Posterior vena cava (tissue), 2 donors: ENCODE measurements at places on chromosomes 1 and 21.

DNA sequence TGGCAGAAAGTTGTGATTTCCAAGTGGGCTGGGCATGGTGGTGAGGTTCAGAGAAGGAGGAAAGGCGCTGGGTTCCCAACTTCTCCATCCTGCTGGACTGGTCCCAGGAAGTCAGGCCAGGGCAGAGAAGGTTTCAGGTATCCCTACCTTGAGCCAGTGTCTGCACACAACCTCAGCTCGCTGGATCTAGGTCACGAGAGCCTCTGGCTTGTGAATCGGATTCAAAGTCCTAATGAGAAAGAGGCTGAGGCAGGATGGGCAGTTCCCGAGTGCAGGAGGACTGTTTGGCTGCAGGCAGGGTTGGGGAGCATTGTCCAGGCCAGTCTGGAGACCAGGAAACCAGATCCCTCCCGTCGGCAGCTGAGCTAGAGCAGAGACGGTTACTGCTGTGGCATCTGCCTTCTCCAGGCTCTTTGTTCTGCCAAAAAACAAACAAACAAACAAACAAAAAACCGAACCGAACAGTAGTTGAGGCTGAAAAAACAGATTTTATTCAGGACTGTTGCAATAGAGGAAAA lies 19.5 kb upstream of the IGSF21 start:
- no peak for DNase-seq

DNA sequence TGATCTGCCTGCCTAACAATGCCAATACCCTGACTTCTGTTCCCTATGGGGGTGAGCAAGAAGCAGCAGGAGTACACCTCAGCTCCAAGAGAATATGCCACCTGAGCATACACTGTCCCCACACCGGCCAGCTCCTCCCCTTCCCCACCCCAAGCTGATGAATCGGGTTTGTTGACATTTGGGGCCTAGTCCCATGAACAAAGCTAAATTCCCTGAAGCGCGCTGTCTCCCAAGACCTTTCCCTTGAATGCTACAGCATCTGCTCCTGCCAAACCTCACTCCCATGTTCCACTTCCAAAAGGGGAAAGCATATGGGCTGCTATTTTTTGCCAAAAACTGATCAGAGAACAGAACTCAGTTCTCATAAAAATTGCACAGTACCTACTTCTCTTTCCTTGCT lies 220.4 kb upstream of the CAMK1G start:
- DNase-seq, result no peak

GRCh38 chr1:75053207-75053606 lies 81.0 kb upstream of the LHX8 start:
- DNase-seq, result no peak

- DNase-seq, result peak; percentile 99
These were observed 10.8 kb upstream of the FAAP20 start for GRCh38 chr1:2205191-2205952.

- no peak for DNase-seq
These were observed 45.1 kb downstream of the MAP3K7CL start for GRCh38 chr21:29175408-29176134.

- no peak for DNase-seq
These were observed 96.9 kb downstream of the COP1 start for GRCh38 chr1:176110203-176110602.

GRCh38 chr1:211355873-211356272 lies 29.2 kb downstream of the TRAF5 start:
- no peak for DNase-seq

DNA sequence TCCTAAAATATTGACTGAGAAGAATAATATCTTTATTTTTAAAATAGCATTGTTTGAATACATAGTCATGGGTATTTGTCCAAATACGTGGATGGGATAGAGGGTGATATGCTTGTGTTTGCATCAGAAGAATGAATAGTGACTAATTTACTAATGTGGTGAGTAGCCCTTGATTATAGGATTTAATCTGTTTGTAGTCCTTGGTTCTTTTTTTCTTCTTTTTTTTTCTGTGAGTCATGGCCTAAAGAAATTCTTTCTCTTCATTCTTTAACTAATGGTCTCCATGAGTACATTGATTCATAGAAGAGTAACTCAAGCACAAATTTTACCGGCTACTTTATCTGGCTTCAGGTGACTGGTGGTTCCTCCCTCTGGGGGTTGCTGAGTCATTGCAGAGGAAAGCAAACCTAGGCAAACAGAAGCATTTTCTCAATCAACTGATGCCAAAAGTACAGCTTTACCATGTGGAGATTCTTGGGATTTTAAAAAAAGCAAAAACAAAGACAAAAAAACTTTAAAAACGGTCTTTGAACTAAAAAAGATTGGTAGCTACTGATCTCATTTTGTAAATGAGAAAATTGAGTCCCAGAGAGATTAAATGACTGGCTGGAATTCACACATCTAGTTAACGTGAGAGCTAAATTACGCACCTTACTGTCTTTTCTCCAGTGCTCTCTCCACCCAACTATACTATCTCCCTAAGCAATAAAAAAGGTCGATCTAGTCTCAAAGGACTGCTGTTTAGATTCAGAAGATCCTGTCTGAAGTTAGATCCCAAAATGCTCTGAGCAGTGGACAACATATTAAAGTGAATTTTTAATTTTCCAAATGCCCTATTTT lies 40.5 kb downstream of the AK5 start:
- no peak for DNase-seq

- DNase-seq, result peak; percentile 86
These were observed 43.4 kb upstream of the PIGV start for GRCh38 chr1:26744075-26744959.

GRCh38 chr1:224799083-224799482 lies 130.4 kb upstream of the DNAH14 start:
- no peak for DNase-seq

GRCh38 chr1:202638019-202638700 lies 72.1 kb downstream of the SYT2 start:
- DNase-seq, result no peak

DNA sequence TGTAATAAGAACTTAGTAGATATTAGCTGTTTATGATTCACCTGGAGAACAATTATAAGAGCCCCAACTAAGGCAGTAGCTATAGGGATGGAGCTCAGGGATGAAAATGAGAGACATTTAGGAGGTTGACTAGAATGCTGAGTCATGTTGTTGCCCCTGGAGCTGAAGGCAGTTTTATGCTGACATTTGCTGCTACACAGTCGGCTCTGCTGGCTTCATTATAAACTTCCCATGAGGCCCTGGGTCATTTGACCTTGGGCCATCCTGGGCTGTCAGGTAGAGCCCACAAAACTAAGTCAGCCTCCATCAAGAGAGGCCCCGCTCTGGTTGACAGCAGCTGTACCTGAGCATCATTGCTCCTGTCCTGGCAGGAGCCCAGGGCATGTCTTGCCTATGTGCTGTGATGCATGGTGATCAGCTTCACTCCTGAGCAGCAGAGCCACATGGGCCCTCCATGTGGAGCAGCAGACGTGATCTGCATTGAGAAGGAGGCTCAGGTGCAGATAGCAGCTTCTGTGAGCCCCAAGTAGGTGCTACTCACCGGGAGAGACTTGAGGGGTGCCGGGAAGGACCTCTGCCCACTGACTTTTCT lies 112.4 kb downstream of the TBX19 start:
- no peak for DNase-seq

DNA sequence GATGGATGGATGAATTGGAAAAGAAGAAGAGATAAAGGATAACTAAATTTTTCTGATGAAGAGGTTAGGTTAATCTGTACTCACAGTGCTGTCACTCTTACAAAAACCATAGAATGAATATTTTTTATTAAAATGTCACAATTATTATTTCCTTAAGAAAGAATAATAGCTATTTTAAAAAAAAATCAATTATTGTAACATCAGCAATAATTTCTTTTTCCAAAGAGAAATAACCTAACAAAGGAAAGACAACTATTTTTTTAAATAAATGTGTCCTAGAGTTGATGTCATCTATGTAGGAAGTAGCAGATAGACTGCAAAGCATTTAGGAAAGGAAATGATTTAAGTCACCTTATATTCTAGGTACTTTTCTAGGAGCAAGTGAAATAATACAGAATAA lies 33.6 kb upstream of the PLPPR4 start:
- no peak for DNase-seq

GRCh38 chr1:184156521-184157393 lies 105.2 kb downstream of the TSEN15 start:
- DNase-seq, result no peak

DNA sequence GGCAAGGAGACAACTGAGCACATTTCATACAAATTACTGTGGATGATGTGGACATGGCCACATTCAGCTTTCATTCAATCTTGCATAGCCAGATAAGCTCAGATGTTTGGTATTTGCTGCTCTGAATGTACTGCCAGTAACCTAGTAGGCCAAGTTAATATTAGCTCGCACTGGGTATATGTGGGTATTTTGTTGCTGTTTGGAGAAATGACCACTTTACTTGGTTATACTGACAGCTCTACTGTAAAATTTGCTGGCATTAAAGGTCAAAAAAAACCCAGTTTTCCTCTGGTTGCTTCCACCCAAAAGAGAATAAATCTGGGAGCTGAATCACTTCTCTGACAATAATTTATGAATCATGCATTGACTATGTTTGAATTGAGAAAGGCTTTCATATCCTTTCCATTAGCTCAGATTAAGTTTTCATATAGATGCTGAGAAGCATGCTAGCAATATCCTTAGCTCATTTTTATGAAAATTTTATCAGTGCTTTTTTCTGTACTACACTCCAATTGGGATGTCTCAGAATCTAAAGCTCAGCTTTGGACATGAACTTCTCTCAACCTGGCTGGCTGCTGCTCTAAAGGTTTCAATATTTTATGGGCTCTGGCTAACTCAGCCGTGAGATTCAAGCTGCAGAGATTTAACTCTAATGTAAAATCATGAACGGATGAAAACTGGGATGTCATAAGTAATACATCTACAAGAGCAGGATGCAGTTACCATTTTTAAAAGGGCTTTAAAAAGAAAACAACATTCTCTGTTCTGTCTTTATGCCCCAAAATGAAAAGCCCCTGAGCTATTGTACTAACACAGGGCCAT lies 330.0 kb downstream of the BARHL2 start:
- no peak for DNase-seq

GRCh38 chr1:224874775-224875174 lies 54.7 kb upstream of the DNAH14 start:
- DNase-seq, result no peak

- no peak for DNase-seq
These were observed 628.1 kb downstream of the PLPP3 start for GRCh38 chr1:55951291-55951690.

- DNase-seq, result no peak
These were observed 32.3 kb upstream of the RALGPS2 start for GRCh38 chr1:178692564-178693327.

DNA sequence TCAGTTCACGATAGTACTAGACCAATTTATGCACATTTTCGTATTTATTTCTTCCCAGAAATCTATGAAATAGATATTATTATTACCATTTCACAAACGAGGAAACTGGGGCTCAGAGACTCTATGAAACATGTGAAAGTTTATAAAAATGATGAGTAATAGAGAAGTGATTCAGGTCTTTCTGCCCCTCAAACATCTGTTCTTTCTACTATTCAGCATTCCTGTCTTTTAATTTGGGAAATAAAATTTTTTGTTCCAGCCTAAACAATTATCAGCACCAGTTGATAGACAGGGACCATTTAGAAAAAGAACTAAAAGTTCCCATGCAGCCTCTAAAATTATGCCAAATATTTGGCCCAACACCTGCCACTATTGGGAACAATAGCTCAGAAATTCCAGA lies 585.1 kb downstream of the PTPRC start:
- DNase-seq, result no peak

DNA sequence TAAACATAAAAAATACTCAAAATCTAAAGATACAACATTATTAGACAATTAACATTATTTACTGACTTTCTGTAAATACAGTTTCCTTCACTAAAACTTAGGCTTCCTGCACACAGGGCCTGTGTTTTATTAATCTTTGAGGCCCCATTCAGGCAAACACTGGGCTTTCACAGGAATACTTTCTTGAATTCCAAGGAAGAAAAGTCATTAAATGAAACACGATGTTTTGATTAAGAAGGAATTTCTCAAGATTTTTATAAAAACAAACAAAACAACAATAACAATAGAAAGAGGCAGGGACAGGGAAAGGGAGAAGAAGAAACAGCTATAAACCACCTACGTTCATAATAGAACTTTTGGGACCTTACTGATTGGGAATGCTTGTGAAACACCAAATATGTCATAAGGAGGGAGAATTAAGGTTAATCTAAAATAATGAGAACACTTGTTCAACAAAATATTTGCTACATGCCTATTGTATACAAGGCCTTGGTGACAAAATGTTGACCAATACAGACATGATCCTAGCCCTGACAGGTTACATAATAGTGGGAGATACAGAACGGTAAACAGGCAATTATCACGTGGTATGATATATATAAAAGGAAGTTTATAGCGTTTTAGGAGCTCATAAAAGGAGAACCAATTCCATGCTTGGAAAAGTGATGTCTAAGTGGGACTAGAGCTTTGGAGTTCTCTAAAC lies 3.6 kb downstream of the DDAH1 start:
- DNase-seq, result no peak

DNA sequence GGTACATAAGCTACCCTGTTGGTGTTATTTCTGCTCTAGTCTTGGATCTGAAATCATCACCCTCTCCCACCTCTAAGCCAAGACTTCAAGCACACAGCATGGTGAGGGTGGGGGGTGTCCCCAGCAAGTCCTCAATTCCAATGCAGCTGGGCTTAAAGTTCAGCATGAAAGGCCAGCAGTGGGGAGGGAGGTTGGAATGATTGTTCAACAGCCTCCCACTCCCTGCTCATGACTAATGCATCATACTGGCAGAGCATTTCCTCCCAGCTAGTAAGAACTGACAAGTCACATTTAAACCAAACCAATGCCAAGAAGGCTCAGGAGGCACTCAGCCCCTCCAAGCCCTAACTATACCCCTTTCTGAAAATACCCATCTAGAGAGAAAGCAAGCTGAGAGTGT lies 50.1 kb downstream of the TIAM1 start:
- no peak for DNase-seq

- no peak for DNase-seq
These were observed 26.1 kb downstream of the CR1L start for GRCh38 chr1:207670997-207671396.

DNA sequence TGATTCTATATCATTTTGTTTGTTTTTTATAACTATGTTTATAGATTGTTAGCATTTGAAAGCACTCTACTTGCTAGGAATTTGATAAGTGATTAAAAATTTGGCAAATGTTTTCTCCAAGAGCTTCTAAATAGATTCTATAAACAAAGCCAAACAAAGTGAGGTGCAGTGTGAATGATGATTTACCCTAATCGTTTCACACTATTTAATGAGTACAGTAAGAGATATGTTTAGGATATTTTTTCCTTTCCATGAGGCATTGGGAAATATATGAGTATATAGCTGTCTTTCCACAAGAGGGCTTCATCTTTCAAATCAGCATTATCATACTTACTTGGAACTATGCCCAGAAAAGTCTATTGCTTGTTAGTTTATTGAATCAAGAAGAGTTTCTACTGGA lies 277.0 kb upstream of the BRINP3 start:
- DNase-seq, result no peak

- DNase-seq, result no peak
These were observed 354.6 kb downstream of the PTPRU start for GRCh38 chr1:29590583-29591565.
